ENCODE measurements at places on chromosomes 12 and 14.

GRCh38 chr12:93413064-93413463, 28.7 kb downstream of the UBE2N start:
- no peak for DNase-seq

GRCh38 chr12:49823951-49824350, 4.3 kb downstream of the NCKAP5L start:
- no peak for DNase-seq

DNA sequence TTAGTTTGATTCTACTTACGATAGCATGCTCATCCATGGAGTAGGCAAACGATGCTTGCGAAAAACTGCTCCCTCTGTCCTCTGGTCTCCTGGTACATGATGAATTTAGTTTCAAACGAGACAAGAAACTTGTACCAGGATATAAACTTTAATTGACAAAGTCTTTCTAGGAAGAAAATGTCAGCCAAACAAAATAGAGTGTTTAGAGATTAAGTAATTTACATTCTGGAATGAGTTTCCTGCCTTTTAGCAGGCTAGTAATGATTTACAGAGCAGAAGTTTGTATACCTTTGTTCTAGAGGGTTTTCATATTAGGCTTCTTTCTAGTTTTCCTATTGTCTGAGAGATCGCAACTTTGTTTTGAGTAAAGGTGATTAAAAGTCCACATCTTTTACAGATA, 206.9 kb downstream of the RPL10L start:
- no peak for DNase-seq

- DNase-seq: no peak
Measured at GRCh38 chr12:4148418-4149056, 125.0 kb upstream of the CCND2 start.

DNA sequence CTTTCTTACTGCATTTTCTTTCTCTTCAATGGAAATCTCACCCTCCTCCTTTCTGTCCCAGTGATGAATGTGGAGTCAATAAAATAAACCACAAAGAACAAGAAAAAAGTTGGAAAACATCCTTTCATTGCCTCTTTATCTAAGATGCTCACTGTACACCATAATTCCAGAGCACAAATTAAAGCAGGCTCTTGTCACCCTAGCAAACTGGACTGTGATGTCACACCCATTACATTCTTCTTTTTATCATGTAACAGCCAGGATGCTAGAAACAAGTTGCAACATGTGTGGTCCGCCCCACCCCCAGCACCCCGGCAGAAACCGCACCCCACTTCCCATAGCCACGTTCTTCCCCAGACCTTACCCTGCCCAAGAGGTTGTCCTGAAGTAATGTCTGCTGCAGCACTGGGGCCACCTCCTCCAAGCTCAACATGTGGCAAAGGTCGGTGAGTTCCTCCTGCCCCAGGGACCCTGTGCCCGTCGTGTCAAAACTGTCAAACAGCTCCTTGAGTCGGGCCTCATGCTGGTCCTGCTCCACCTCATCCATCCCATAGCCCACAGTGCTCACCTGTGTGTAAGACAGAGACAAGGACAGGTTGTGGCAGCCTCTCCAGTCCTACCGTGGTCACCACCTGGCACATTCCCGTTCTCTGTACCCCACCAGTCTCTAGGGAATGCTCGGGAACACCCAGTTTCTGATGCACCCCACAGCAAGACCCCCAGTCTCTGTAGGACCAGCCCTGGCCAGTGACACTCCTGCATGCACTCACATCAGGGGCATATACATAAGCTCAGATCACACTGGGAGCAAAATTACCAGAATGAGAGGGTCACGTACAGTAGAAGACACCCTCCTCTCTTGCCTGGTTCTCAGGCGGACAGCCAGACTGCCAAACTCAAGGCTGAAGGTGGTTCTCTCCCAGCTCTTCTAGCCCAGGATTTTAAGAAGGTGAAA, 9.2 kb downstream of the NIN start:
- no peak for DNase-seq

- DNase-seq: no peak
Measured at GRCh38 chr14:88181072-88181471, 142.0 kb downstream of the KCNK10 start.

GRCh38 chr12:101620762-101621133, 26.0 kb downstream of the MYBPC1 start:
- no peak for DNase-seq

DNA sequence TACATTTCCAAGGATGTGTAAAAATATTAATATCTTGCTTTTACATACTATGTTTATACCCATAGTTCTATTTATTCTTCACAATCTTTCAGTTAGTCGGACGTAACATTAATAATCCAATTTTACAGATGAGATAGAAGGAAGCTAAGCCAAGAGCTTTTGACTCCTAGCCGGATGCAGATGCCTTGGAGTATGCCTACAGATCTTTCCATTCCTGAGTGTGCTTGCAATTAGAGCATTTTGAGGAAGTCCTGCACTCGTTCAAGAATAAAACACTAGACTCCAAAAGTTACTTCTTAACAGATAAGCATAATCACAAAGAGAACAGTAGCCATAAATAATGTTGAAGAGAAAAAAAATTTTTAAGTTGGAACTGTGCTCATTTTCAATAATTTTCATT, 337.6 kb upstream of the CLEC14A start:
- no peak for DNase-seq

DNA sequence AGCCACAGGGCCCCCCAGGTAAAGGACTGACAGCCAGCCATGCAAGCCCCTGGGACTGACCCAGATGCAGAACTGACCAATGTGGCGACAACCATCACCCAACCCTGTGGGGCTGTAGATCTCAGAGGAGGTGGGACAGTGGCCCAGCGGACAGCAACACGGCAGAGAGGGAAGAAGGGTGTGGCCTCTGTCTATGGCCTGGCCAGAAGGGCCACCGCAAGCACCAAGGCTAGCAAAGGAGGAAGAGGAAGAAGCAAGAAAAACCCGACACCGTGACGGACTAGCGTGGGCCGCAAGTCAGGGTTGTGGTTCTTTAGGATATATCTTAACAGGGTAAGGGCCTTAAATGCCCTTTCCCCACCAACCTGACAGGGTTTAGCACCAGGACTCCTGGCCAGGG, 71.2 kb downstream of the ITPK1 start:
- no peak for DNase-seq

- no peak for DNase-seq
Measured at GRCh38 chr12:131202592-131203378, 249.1 kb downstream of the ADGRD1 start.

- peak; percentile 53 for DNase-seq
Measured at GRCh38 chr12:121530600-121531355, 50.0 kb downstream of the KDM2B start.

- DNase-seq: no peak
Measured at GRCh38 chr12:103772367-103773108, 68.5 kb downstream of the NT5DC3 start.

- no peak for DNase-seq
Measured at GRCh38 chr14:71592361-71592760, 339.9 kb upstream of the RGS6 start.

Measured in GM12891 (cell line).